ENCODE measurements at places on chromosomes 11 and 22. TPM values are rescaled to one million over a fixed set of nuclear protein-coding genes. Genes with fewer than 3 reads are reported as not detected.

DNA sequence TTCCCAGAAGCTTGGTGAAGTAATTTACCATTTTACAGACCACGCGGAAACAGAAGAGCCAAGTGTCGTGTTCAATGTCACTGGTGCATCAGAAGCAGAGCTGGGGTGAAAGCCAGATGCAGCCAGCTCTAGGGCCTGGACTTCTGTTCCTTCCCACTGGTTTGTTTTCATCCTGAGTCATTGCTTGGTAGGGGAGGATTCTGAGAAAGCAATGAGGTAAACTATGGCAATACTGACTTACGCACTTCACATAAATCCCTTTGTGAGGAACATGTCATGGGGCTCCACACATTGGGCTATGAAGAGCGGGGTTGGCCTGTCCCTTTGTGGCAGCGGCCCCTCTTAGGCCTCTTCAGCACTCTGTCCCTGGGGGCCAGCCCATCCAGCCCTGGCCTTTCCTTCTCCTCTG lies 52.4 kb upstream of the RBFOX2 start:
- DNase-seq = no peak

The ABTB2 gene
- total RNA-seq = 2.7 TPM

The GUCY1A2 gene
- total RNA-seq = 23.5 TPM

- no peak for DNase-seq
Measured at GRCh38 chr11:121800731-121801393, 315.2 kb downstream of the BLID start.

DNA sequence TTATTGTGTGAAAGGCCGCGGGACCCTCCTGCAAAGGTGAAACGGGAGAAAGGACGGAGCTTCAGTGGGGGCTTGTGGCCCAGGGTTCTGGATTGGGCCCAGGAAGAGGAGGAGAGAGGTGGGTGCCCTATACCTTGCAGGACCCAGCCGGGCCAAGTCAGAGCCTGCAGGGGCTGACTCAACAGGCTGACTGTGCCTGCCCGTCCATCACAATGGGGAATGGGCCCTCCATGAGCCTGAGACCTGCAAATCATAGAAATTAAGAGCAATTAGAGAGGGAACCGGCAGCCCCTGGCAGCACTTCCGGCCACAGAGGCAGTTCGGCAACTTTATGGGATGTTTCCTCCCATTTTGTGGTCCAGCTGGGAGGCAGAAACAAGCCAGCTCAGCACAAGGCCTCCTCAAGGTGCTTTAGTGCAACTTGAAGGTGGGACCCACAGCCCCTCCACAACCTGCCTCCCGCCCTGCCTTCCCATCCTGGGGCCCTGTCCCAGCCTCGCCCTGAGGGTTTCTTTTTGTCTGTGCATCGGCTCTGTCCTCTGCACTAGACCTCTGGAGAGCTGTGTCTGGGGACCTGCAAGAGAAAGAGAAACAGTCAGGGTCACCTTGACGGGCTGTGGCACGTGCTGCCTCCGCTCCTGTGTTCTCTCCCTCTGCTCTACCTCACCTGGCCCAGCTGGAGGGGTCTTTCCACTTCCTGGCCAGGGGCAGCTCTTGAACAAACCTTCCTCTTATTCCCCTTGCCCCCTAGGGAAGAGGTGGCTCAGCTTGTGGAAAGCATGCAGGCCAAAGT lies 19.1 kb upstream of the NECTIN1 start:
- no peak for DNase-seq

- DNase-seq = no peak
Measured at GRCh38 chr11:114147375-114148012, 88.0 kb downstream of the ZBTB16 start.

The FGF4 gene
- total RNA-seq = not detected

- no peak for DNase-seq
Measured at GRCh38 chr11:84091212-84091986, 805.2 kb upstream of the CCDC90B start.

GRCh38 chr11:73547706-73548595 lies 50.0 kb downstream of the FAM168A start:
- DNase-seq = no peak

The ANKK1 gene
- 0.41 TPM for total RNA-seq

- DNase-seq = no peak
Measured at GRCh38 chr11:66219846-66220565, 48.4 kb upstream of the RAB1B start.

The LRRC74B gene
- total RNA-seq = 3.6 TPM

DNA sequence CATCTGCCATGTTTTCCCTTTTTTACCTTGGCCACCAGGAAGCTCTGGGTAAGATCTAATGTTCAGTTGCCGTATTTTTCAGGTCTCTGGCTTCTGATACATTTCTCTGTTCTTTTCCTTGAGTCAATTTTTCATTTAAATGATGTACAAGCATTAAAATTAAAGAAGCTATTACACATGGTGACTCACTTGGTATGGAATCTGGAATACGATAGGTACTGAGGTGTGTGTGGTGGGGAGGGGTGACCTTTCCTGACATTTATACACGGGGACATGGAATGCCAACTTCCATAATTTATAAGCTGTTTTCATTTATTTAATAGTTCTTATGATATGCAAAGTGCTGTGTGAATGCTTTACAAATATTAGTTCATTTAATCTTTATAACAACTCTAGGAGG lies 47.8 kb upstream of the ALX4 start:
- DNase-seq = no peak

The MFRP gene
- total RNA-seq = not detected

- DNase-seq = no peak
Measured at GRCh38 chr11:108790501-108791299, 125.8 kb downstream of the DDX10 start.

DNA sequence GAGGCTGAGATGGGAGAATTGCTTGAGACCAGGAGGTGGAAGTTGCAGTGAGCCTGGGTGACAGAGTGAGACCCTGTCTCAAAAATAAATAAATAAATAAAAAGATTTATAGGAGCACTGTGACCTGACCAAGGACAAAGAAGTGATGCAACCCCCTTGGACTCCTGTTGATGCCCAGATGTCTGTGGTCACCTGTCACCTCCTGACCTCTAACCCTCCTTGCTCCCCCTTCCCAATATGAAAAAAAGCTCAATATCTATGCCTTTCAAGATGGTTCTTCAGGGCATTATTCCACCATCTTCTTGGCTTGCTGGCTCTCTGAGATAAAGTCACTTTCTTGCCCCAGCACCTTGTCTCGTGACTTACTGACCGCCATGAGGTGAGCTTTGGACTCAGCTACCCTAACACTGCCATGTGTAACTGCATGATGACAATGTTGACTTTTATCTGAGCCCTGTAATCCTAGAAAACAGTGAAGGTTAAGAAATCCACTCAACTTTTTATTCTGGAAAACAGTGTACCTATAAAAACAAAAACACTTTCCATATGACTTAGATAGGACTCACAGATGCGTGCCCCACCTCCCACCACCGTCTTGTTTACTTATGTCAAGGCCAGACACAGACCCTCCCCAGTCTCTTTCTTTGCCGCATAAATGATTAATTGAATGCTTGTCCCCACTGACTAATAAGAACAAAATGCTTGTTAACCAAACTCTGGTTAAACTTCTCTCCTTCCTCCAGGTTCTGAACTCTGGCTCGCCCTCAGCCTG lies 360.5 kb downstream of the BUD13 start:
- no peak for DNase-seq

The USP35 gene
- 6.8 TPM for total RNA-seq

The ANKRD13D gene
- total RNA-seq = 66.9 TPM

The CARD10 gene
- 14.9 TPM for total RNA-seq

- no peak for DNase-seq
Measured at GRCh38 chr11:48683226-48683720, 194.7 kb downstream of the OR4A47 start.

DNA sequence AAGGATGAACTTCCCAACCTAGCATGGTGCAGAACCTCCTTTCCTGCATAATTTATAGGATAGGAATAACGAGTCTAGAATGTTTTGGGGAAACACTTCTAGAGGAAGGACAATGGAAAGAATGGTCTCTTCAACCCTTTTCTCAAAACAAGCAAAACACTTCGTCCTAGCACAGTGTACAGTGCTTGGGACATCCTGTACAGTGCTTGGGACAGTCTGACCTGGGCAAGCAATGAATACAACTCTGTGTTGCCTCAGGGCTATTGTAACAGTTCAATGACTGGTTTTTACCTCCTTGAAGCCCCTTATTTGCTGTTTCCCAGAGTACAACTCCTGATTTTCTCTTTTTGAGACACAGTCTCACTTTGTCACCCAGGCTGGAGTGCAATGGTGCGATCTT lies 1.6 kb upstream of the ADAMTS8 start:
- no peak for DNase-seq

GRCh38 chr11:10667521-10667885 lies 26.1 kb downstream of the IRAG1 start:
- no peak for DNase-seq

The PTPN5 gene
- total RNA-seq = 0.80 TPM

The CHRM1 gene
- total RNA-seq = 6.8 TPM

- no peak for DNase-seq
Measured at GRCh38 chr11:84890676-84891075, 736.5 kb downstream of the DLG2 start.

- DNase-seq = no peak
Measured at GRCh38 chr11:97742717-97743116, 1278.0 kb upstream of the CNTN5 start.

GRCh38 chr22:43848366-43849171 lies 13.7 kb downstream of the SULT4A1 start:
- no peak for DNase-seq

GRCh38 chr11:680970-681369 lies 14.1 kb downstream of the DEAF1 start:
- DNase-seq = no peak

The POU2AF1 gene
- total RNA-seq = 3.4 TPM

GRCh38 chr11:47732271-47732670 lies 17.1 kb upstream of the AGBL2 start:
- DNase-seq = no peak

The TTC12 gene
- total RNA-seq = 17.6 TPM

- DNase-seq = peak; percentile 63
Measured at GRCh38 chr11:63839508-63840355, 822 bp downstream of the MARK2 start.

- no peak for DNase-seq
Measured at GRCh38 chr22:41407433-41407832, 25.7 kb downstream of the TEF start.

DNA sequence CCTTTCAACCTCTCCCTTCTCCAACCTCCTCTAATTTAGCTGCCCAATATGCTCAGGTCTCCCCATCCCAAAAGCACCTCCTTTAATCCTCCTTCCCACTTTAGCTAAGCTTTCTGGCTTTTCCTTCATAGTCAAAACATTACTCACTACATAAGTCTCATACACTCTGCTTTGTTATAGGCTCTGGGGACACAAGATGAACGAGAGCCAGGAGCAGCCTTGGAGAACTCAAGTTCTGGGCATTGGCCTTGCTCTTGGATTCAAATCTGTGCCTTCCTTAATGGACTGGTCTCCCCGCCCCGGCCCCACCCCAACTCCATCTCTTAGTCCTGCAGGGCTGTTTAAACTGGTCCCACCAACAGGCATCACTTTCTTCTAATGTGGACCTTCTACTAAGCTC lies 11.4 kb upstream of the HPX start:
- DNase-seq = no peak

DNA sequence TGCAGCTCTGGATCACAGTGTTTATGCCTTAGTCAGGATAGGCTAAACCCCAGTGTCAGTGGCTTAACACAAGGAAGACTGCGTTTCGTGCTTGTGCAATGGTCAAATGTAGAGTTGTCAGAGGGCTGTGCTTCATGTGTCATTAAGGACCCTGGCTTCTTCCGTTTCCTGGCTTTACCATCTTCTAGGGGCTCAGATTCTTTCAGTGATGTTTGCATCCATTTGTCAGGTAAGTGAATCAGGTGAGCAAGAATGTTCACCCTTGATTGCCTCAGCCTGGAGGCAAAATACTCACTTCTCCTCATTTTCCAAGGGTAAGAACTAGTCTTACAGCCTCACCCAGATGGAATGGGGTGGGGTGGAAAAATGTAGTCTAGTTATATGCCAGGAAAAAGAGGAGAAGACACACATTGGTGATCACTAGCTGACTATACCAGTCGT lies 20.5 kb upstream of the AMOTL1 start:
- no peak for DNase-seq

DNA sequence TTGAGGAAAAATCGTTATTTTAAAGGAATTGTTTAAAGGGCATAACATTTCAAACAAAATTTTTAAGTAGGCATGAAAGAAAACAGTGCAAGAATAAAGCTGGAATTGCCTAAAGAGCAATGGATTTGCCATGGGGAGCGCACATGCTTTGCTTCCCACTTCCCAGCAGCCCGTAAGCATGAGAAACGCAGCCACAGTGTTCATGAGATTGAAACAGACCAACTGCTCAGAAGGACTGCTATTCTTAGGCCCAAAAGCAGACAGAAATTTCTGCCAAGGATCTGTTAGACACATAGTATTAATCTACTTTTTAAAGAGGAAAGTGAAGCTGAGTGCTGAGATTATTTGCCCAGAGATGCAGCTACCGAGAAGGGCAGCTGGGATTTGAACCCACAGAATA lies 34.2 kb upstream of the TSKU start:
- DNase-seq = no peak

DNA sequence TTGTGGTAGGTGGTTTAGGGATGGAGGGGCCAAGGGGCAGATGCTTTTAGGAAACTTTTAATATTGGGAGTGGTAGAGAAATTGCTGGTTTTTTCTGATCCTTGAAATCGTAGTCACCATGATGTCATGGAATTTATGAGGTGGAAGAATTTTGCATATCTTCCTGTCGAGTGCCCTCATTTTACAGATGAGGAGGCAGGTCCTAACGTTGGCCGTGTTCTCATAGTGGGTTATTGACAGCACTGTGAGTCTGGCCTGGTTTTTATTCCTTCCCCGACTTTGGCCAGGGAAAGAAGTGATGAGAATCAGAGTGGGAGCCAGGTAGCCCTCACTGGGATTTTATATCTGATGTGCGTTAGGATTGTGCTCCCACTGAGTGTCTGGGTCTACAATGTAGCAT lies 8.8 kb upstream of the PACS1 start:
- DNase-seq = no peak

- no peak for DNase-seq
Measured at GRCh38 chr11:132131961-132132360, 761.5 kb downstream of the NTM start.

The RRP7A gene
- total RNA-seq = 34.4 TPM

GRCh38 chr11:123473941-123474677 lies 44.0 kb downstream of the GRAMD1B start:
- DNase-seq = no peak

DNA sequence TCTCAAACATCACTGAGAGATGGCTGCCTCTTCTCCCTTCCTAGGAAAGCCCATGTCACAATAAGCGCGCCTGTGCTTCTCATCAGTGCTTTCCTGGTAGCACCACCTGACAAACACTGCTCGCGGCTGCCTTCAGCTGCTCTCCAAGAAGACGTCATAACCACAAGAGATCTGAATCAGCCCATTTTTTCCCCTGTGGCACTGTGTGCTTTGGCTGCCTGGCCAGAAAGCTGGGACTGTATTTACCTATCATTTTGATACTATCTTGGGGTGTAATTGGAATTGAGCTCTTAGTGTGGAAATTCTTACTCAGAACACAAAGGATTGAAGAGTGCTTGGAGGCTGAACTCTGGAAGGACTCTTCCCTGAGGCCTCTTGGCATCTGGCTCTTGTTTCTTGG lies 50.3 kb upstream of the EHF start:
- DNase-seq = no peak

Measured in lower lobe of right lung (tissue), 2 donors.